ENCODE measurements at places on chromosomes 2 and 18.

DNA sequence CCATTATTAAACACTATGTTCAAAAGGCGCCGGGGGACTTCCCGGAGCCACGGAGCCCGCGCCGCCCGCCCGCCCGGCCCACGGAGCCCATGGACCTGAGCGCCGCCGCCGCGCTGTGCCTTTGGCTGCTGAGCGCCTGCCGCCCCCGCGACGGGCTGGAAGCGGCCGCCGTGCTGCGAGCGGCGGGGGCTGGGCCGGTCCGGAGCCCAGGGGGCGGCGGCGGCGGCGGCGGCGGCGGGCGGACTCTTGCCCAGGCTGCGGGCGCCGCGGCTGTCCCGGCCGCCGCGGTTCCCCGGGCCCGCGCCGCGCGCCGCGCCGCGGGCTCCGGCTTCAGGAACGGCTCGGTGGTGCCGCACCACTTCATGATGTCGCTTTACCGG, 197 bp downstream of the GDF7 start:
- DNase-seq, result no peak

DNA sequence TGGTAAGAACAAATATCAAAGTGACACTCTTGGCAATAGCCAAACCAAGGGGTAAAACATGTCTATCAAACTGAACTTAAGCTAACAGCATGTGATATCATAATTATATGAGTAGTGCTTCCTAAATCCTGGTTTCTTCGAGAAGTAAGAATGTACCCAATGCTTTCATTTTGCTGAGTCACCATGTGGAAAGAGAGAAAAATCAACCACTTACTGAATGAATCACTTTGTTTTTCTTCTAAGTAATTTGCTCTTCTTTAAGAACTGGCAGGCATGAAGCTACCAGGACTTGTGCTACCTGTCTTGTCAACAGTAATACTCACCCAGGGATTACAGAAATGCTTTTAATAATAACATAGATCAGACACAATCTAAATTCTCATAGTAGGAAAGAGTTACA, 19.0 kb upstream of the DUSP19 start:
- no peak for DNase-seq

DNA sequence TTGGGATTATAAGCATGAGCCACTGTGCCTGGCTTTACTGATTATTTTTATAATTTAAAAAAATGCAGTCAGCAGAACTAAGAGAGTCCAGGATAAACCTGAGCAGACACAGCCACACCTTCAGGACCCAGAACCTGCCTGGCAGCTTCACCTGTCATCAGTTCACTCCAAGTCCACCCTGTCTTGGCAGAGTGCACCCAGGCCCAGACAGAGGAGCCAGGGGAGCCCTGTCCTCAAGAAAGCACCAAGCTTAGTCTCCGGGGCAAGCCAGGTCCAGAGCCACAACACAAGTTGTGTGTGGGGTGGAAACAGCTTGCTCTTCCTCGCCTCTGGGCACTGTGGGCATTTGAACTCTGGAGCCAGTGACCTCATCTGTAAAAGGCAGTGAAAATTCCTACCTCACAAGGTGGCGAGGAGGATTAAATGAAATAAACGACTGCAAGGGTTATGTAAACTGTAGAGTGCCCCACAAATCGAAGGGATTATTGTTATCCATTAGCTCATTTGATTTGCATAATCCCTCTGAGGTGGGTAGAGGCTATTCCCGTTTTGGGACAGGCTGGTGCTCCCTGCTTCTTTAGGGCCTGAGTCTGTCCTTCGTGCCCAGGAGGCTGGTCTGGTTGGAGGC, 24.7 kb downstream of the MYCN start:
- no peak for DNase-seq

DNA sequence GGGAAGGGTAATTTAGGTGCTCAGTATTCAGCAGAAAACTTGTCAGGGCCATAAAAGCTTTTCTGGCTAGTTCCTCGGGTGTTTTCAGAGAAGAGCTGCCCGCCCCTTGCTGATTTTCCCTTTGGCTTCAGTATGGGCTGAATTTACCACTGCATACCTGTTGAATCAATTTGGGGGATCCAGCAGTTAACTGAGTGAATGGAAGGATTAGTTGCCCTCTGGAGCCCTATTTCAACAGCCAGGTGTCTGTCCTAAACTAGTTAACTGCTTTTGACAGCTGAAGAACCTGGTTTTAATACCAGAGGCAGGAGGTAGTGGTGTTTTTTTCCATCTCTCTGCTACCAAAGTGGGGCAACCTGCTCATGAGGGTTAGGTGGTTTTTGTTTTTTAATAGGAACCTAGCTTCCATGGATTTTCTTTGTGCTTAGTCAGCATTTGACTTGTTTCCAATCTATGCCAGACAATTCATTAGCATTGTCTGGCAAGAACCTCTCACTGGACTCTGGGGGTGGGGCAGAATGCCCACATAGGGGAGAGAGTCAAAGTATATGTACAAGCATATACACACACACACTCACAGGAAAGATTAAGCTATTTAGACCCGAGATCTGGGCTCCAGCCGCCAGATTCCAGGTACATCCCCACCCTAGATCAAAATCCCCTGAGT, 166.5 kb upstream of the SIX3 start:
- no peak for DNase-seq

DNA sequence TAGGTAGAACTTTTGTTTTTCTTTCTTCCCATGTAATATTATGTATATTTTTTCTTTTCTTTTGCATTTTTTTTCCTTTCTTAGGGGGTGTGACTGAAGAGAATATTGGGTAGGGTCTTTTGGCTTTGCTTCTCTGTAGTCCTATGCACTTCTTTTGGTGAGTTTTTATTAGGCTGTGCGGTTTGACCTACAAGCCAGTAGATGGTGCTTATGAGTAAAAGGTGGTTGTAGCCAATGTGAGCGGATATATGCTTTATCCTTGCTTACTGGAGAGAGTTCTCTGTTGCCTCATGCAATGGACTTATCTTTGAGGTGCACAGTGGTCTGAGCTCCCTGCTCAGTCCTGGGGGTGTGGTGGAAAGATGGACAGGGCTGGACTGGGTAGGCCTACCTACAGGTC, 52.7 kb downstream of the DSEL start:
- peak; percentile 1 for DNase-seq

GRCh38 chr18:11740461-11740860, 51.4 kb downstream of the GNAL start:
- no peak for DNase-seq

DNA sequence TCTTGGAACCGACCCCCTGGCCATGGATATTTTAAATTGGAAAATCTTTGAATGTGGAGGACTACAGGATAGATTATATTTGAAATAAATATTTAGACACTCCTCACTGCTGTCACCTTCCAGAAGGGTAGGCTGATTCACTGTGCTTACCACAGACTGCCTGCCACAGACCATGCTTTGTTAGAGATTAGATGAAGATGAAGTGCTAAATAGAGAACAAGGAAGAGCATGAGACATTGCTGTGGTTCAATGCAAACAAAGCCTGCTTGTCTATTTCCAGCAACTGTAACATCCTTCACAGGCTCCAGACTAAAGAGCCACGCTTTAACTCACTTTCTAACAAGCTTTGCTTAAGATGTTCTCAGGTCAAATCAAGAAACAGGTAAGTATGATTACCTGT, 81.0 kb upstream of the TMEM17 start:
- DNase-seq, result no peak

DNA sequence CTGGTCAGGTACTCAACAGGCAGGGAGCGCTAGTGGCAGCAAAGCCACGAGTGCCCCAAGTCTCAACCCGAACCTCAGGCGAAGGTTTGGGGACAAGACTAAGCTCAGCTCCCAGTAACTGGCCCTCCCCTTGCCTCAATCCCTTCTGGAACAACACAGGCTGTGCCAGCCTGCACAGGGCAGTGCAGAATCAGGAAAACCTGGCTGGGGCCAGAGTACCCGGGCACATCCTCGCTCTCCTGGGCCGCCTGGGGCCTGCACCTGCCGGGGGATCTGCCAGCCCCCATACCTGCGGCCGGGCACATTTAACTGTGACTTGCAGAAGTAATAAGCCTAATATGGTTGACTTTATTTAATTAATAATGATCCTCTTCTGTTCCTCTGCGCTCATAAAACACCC, 60.6 kb downstream of the GBX2 start:
- DNase-seq, result no peak

- no peak for DNase-seq
Measured at GRCh38 chr2:68905116-68905515, 33.9 kb upstream of the BMP10 start.

DNA sequence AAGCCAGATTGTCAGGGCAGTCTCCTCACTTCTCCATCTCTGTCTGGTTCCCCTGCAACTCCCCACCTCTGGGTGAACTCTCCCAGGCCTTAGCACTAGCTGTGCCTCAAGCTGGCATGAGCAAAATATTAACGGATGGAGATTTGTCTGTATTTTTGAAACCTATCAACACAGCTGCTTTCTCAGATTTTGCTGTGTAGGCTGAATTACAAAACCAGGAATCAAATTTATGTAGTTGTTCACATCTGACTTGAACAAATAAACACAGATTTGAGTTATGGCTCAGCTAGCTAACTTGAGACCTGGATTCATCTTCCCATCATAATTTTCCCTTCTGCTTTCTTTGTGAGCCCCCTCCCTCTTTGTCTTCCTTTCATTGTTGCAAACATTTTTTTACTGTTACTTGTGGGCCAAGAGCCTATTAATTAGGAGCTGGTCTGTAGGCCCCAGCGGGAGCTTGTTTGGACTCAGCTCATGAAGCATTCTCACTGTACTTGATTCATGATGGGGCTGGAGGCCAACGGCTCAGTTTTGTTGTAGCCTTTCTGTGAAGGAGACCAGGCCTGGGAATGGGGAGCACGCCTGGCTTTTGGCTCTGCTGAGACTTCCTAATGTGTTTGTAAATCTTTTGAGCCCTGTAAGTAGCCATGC, 164.1 kb upstream of the GATA6 start:
- no peak for DNase-seq

GRCh38 chr2:7419814-7420311, 502.7 kb downstream of the RNF144A start:
- DNase-seq, result no peak

- no peak for DNase-seq
Measured at GRCh38 chr2:105935063-105935462, 190.4 kb downstream of the NCK2 start.

DNA sequence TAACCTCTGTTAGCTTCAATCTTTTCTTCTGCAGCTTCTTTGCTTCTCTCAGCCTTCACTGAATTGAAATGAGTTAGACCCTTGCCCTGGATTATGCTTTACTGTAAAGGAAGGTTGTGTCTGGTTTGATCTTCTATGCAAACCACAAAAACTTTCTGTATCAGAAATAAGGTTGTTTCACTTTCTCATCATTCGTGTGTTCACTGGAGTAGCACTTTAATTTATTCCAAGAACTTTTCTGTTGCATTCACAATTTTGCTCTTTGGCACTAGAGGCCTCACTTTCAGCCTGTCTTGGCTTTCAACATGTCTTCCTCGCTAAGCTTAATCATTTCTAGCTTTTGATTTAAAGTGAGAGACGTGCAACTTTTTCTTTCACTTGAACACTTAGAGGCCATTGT, 365.3 kb downstream of the TDRD15 start:
- no peak for DNase-seq

- no peak for DNase-seq
Measured at GRCh38 chr2:179571252-179571651, 290.2 kb downstream of the ZNF385B start.

DNA sequence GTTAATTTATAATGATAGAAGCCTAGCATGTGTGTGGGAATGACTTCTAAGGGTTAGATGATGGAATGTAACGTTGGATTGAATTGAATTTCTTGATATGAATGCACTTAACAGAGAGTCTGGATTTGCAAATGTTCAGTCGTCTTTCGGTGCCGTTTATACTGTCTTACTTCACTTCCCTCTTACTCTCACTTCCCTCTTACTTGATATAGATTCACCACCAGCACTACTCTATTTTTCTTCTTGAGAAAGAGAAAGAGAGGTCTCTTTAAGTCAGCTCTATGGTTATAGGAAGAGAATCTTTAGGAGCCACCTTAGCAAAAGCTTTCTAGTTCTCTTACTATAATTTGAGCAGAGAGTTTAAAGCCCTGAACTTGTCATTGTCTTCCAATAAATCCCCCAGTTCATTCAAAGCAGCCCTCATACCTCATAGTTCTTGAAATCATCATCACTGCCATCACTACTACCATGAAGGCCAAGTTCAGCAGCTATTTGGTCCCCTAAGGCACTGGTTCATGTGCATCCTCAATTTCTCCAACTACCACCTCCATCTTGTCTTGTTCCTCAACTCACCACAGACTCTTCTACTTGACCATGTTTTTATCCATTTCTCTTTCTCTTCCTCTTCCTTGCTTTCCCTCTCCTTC, 501.7 kb upstream of the TCF4 start:
- peak; percentile 45 for DNase-seq

- no peak for DNase-seq
Measured at GRCh38 chr18:72372076-72372475, 172.1 kb downstream of the CBLN2 start.

- no peak for DNase-seq
Measured at GRCh38 chr2:10775831-10776230, 36.8 kb downstream of the PDIA6 start.

DNA sequence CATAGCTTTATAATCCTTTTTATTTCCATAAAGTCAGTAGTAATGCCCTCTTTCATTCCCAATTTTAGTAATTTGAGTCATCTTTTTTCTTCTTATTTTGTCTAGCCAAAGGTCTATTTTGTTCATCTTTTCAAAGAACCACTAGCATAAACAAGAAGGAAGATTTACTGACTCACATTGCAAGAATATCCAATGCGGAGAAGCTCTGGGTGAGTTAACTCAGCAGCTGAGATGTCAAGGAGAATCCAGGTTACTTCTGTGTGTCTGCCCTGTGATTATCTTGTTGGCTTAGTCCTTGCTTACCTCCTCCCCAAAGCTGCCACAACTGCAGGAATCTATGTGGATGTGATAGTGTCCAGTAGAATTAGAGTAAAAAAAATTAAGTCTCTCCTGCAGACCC, 311.4 kb upstream of the NCKAP5 start:
- no peak for DNase-seq

- no peak for DNase-seq
Measured at GRCh38 chr2:106563195-106563594, 76.0 kb downstream of the CD8B2 start.

DNA sequence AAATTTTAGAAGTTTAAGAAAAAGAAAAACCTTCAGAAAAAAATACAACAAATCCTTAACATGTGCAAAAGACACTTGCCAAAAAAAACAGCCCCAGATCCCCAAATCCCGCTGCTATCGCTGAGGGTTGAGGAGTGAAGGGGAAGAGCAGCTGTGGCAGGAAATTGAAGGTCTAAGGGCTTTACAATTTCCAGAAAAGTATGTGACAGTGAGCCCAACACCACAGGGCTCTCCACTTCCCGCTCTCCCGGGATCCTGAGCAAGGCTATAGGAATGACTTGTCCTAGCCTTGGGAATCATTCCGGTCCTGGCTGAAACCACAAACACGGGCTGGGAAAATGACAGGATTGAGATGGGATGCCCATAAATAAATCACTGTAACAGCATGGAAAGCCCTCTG, 191.4 kb downstream of the TMEM163 start:
- DNase-seq, result no peak

DNA sequence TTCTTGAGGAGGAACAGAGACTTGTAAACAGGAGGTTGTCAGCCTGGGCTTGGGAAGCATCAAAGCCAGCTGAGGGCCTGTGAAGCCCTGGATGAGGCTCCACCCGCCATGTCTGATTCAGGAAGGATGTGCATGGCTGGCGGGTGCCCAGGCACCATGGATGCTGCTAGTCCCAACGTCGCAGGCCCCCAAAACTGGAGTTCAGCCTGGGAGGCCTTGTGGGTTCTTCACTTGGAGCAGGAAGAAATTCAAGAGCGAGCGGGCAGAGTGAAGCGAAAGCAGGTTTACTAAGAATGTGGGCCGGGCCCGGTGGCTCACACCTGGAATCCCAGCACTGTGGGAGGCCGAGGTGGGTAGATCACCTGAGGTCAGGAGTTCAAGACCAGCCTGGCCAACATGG, 12.1 kb upstream of the PXDN start:
- DNase-seq, result no peak

Data from naive B cell (primary cell).